ENCODE measurements at places on chromosomes 3 and 15. TPM values are rescaled to one million over a fixed set of nuclear protein-coding genes. Genes with fewer than 3 reads are reported as not detected.

The ATP13A5 gene
- not detected for total RNA-seq

GRCh38 chr3:32315441-32315840 is 76.2 kb upstream of the CMTM7 start:
- DNase-seq = no peak

DNA sequence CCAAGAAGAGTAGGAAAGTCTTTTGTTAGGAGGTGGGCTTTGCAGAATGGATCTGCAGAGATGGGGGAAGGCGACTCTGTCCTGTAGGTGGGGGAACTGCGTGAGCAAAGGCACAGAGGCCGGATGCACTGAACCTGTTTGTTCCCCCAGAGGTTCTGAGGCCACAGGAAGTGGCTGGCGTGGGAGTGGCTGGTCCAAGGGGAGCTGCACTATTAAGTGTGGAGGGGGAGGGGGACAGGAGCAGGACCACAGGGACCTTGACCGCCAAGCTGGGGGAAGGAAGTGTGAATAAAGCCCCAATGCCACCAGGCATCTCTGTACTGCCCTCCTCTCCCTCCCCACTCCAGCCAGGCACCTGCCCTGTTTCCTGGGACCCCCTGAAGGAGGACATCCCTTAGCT is 51.8 kb downstream of the CYP11A1 start:
- DNase-seq = no peak

DNA sequence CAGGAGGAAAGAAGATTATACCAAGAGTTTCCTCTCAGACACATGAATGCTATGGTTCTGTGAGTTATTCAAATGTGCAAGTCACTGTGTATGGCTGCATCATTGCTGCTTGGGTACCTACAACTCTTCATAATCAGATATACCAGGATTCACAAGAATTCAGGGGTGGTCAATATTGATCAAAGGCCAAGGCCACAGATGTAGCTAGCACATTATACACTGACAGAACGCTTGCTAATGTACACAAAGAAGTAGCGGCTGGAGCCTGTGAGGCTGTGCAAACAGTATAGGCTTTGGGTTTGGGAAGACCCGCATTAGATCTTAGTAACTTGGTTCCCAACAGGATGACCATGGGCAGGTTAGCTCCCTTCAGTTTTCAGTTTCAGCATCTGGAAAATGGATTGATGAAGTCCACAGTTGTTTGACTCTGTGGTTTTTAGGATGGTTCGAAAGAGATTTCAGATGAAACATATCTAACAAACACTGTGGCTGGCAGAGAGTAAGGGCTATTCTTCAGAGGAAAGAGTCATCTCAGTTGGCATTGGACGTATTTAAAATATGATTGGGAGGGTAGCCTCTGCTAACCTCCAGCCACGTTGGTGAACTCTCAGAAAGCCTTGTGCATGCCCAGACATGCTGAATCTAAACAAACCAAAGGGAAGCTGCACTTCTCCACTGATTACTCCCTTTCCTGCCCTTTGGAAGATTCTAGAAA is 748.7 kb upstream of the CFAP20DC start:
- no peak for DNase-seq

DNA sequence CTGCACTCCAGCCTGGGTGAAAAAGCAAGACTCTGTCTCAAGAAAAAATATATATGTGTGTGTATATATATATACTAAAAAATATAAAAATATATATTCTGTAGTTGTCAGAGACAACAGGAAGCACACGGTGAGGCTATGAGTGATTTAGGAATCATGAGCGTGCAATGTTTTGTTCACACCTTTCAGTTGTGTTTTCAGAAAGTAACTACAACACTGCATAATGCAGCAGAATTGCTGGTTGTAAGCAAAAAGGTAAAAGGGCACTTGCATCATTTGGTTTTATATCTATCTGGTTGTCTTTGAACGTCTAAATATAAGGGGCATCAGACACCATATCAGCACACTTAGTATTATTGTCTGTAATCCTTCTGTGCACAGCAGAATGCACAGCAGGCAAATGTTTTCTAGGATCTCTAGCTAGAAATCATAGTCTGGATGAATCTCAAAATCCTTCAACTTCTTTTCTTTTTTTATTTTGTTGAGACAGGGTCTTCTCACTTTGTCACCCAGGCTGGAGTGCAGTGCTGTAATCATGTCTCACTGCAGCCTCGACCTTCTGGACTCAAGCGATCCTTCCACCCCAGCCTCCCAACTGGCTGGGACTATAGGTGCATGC is 44.8 kb downstream of the CCR3 start:
- no peak for DNase-seq

DNA sequence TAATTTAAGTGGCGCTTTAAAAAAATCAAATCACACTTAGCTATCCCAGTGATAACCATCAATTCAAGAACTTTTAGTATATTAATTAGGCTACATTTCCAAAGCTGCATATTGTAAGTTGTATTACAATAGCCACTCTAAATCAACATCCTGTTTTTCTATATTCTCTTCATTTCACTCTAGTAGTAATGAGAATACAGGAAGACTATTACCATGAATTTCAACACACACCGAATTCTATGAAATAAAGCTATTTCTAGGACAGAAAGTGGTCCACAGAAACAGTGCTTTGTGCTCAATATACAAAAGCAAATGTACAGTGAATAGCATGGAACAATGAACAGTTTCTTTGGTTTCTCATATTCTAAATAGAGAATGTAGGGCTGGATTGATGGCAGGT is 24.6 kb downstream of the TRAT1 start:
- no peak for DNase-seq

DNA sequence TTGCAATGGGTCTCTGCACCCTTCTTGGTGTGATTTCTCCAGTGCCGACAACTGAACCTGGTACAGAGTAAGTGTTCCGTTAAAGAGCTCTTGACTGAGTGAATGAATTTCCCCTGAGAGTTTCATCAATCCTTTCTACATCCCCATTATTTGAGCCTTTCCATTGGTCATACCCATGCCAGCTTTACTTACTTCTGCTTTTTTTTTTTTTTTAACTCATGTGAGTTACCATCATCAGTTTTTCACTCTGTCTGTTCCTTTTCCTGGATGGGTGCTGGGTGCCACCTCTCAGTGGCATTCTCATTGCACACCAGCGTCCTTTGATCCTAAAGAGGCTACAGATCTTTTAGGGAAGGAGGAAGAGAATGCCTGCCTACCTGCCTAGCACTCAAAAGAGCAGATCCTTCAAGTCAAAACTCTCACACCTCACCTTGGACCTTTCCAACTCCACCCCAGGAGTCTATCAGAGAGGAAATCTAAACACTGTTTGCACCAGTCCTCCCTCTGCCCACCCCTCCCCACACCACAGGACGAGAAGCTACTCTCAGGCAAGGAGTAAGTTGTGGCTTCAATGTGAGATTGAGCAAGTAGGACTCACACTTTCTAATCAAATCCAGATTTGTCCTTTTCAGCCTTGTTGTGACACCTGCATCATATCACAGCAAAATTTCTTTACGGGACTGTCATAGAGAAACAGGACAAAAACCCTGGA is 13.1 kb upstream of the USP3 start:
- DNase-seq = no peak

DNA sequence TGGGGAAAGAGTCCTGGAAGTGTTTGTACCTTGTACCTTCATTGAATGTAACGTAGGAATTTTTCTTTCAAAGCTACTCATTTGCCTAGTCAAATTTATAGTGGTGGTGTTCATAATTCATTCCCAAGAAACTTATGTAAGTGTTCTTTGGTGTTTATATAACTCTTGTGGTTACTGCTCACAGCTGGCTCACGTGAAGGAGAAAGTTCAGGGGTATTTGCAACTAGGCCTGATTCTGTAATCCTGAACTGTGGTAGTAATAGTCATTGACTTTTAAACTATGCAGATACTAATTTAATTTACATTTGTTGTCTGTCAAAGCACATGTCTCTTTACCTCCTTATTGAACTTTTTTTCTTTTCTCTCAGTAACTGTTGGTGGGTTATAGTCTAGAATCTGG is 50.5 kb upstream of the TEX264 start:
- DNase-seq = no peak

DNA sequence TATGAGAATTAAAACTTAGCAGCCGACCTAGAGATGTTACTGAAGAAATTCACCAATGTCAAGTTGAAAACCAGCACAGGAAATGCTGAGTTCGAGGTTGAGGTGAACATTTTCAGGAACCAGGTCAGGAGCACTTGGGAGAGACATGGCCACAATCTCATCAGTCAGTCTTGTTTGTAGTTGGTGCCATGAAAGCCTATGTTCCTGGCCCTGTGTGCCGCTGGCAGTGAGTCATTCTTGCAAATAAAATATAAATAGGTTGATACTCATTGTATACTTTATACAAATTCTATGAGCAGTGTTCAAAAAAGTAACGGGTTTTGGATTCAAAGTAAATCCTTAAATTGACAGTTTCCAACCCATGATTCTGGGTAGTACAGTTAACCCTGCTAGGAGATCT is 1.5 kb upstream of the FSIP1 start:
- no peak for DNase-seq

DNA sequence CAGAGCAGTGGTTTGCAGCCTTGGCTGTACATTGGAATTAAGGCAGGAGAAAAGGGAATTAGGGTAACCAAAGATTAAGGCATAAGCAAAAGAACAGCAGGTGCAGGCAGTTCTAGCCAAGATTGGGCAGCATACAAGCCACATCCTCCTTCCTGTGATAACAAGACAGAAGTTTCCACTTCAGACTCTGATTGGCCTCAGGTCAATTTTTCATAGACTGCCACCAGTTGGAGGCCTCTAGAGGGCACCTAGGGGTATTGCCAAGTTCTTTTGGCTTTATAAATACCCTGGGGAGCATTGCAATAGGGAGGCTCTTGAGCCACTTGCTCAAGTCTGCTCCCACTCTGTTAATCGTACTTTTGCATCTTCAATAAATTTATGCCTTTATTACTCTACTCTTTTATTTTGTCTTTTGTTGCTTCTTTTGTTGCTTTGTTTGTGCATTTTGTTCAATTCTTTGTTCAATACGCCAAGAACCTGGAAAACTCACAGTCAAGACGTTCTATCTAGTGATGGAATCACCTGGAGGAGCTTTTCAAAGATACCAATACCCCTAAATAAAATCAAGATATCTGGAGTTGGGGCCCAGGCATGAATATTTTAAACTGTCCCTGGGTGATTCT is 32.2 kb upstream of the FMN1 start:
- DNase-seq = no peak

DNA sequence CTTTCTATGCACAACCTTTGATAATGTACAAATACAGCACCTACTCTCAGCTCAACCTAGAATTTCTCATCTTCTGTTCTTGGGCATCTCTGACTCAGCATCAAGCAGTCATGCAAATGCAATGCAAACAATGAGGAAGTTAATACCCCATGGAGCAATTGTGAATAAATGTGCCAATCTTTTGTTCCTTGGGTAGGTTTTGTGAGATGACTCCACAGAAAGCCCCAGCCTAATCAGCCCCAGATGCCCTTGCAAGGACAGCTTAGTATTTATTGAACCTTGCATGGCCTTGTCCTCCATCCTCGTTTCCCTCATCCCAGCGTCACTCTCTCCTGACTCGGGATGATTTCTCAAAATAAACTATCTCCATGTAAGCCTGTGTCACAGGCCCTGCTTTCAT is 494.7 kb upstream of the NECTIN3 start:
- DNase-seq = no peak

DNA sequence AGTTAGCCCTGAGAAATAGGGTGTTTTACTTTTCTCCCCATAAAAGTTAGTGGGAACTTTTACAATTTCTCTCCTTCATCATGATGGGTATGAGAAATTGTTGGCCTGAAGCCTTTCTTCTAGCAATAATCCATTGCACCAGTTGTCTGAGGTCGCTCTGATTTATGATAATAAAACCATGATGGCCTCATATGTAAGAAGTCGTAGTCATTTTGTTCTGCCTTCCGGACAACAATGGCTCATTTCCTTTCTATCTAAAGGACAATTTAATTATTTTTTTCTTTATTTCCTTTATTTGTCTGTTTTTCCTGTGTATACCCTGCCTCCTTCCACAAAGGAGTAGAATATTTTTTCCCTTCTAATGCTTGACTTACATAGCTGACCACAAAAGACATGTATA is 31.6 kb upstream of the GNB4 start:
- no peak for DNase-seq

GRCh38 chr3:50268703-50269451 is at the start of gene SEMA3B:
Gene SEMA3B (plus strand): TSS chr3:50269147. CDS start chr3:50269241, 94 bp downstream.
- no peak for DNase-seq

- peak; percentile 92 for DNase-seq
Measured at GRCh38 chr15:66862940-66863335, 160.9 kb downstream of the SMAD6 start.

- DNase-seq = no peak
Measured at GRCh38 chr3:177591379-177591778, 394.1 kb upstream of the TBL1XR1 start.

GRCh38 chr3:107727102-107727501 is 204.3 kb downstream of the BBX start:
- DNase-seq = no peak

DNA sequence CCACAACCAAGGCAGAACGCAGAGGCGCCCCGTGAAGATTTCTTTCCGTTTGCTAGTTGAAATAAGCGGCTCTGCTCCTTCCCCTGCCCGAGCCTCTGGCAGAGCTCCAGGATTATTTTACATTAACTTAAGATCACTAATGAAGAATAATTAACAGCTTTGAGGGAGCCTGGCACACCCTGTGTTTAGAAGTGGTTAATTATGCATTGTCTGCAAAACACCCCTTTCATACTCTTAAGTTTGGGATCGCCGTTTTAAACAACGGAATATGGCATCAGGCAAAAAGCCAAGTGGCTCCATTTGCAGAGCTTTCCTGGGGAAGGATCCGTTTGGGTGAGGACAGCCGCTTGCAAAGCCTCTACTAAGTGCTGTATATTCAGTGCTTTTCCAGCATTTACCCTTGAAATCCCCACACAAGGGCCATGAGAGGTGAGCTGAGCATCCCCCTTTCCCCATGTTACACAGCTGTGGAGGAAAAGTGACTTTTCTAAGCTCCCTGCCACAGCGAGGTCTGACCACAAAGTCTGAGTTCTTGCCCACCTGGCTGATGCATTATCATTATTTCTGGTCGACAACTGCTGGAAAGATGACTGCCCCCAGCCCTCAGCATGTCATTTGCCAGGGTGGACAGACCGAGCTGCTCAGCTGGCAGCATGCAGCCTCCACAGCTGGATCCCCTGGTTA is 33.9 kb downstream of the IQSEC1 start:
- DNase-seq = no peak

DNA sequence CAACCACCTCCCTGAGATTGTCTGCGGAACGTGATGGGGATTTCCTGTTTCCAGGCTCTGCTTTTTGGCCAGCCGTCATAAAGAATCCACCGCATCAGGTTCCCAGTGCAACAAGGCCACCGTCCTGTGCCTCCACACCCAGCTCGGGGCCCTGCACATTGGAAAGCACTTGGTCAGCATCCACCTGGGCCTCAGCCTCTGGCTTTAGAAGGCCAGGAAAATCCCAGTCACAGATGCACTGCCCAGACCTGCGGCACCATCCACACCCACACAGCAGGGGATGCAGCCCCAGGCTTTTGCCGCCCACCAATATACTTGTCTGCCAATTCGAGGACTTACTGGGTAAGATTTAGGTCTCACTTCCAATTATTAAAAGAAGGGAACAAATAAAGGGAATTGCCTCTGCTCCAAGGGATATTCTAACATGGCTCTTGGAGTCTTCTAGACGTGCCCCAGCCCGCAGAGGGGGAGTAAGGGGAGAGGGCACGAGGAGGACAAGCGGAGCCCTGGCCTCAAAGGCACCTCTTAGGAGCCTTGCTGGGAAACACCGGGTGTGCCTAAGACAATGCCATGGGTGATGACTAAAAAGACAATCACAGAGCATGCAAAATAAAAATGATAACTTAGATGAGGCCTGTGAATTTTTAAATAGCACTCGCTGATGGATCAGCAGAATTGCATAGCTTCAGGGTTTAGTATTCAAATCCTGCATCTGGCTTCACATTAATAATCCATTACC is 169.2 kb downstream of the FOXP1 start:
- no peak for DNase-seq

All from neural crest cell (in vitro differentiated cells).